Stimulated activated CD8-positive, alpha-beta memory T cell treated with anti-CD3 and anti-CD28 coated beads, Interleukin-12 subunit alpha, Interleukin-12 subunit beta, amount 100 ng/mL, for 4 hours (primary cell): ENCODE measurements at places on chromosomes 1 and 21.

DNA sequence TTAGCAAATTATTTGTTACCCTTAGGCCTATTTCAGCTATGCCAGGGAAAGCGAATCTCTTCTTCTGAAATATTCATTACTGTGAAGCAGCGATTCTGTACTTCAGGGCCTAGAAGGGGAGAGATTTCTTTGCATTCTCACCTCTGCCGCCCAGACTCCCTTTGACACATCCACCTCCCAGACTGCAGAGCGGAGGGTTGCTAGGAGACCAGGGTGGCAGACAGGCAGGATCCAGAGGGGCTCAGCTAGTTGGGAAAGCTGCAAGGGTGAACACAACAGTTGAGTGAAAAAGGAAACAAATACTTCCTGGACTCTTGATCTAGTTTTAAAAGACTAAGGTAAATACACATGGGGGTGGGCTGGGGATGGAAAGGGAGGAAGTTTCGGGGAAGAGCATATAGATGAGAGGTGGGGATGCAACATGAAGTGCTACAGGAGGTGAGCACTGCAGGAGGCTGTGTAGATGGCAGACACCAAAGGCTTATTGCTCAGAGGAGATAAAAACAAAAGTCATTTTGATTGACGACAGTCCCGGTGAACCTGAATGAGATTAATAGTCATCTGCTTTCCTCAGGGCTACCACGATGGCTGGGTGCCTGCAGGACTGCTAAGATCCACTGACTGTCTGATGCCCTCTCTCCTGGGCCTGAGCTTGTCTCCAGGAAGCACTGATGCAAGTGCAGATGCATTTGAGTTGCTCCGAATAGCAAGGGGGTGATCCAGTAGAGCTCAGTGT lies 26.4 kb upstream of the RAB3GAP2 start:
- no peak for DNase-seq

DNA sequence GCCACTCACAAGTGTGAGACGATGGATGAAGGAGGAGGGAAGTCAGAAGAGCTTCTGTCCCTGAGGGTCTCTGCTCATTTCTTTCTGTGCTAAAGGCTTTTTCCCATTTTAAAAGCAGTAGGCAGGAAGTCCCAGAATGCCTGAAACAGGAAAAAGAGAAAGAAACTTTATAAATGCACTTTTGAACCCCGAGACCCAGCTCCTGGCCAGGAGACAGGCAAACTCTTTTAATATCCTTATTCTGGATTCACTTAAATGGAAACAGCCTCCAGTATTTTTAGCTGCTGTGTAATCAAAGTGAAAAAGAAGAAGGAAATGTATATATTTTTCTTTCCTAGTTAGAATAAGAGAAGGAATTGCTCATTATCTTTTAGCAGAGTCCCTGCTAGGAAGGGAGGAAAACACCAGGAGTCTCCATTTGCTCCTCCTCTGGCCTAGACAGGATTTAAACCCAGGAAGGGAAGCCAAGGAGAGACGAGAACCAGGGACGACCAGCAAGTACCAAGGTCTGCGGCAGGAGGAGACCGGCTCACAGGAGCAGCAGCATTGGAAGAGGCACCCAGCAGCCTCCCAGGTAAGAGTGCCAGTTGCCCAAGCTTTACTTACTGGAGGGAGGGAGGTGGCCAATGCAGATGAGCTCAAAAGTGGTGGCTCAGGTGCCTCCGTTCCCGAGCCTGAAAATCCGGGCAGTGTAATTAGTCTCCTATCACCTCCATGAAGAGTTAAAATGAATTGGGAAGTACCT lies at the start of gene TNN:
Gene TNN (plus strand): TSS at position 472 of the 745 bp plus-strand sequence. CDS start 9,586 bp downstream, outside the sequence.
- no peak for DNase-seq

DNA sequence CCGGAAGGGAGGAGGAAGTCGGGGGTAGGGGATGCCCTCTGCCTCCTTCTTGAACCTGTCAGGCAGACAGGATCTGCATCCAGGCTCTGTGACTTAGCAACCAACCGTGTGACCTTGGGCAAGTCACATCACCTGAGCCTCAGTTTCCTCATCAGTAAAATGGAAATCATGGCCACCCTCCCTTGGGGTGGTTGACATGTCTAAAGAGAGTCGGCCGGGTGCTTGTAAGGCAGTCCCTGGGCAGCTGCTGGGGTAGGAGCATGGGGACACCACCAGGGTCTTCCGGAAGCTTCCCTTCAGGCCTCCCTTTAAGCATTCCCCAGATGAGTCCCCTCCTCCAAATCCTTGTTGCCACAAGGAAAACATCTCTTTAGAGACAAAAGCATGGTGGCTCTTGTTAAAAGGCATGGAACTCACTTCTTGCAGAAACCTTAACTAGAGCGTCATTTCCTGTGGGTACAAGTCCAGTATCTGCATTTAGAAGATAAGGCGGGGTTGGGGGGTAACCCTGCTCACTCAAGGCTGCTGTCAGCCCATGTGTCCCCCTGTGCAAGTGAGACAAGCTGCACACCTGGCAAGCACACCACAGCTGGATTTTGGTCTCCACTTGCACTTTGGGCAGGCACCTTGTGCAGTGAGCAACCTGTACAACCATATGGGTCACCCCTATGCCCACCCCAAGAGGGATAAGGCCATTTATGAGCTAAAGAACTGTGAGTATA lies 10.4 kb downstream of the CLCNKB start:
- DNase-seq, result no peak

DNA sequence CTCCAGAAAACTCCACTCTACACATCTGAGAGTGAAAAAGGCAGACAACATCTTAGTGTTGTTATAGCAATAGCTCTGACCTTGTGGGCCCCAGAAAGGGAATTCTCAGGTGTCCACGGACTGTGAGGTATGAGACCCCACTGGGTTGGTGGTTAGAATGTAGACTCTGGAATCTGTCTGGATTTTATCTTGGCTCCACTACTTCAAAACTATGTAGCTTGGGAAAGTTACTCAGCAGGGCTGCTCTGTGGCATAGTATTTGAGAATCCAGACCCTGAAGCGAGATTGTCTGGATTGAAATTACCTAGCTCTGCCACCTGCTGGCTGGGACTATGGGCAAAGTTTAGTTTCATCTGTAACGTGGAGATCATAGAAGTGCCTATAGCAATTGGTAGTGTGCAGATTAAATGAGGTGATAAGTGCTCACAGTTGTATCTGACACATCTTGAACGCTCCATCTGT lies 25.8 kb downstream of the PRDM2 start:
- DNase-seq, result no peak

- DNase-seq, result no peak
Measured at GRCh38 chr1:111442457-111442856, 6.6 kb downstream of the WDR77 start.

GRCh38 chr1:236072001-236072400 lies 7.1 kb upstream of the NID1 start:
- no peak for DNase-seq

- DNase-seq, result peak; percentile 10
Measured at GRCh38 chr1:160997323-160998038, 23.5 kb downstream of the F11R start.

- no peak for DNase-seq
Measured at GRCh38 chr1:103243481-103243880, 135.2 kb upstream of the COL11A1 start.

DNA sequence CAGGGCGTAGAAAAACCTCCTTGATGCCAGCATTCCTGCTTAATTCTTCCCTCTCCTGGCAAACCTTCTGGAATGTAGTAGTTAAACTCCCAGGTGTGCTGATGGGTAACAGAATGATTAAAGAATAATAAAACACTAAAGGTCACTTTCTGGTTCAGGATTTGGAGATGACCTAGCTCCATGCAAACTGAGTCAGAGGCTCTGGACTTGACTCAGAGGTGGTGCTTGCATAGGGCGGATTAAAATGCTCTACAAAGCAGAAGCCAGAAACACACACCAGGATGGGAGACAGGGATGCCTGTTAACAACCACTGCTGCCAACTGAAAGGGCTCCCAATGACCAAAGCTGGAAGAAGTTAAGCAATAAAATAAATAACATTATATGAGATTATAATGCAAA lies 41.5 kb downstream of the KRTAP19-8 start:
- no peak for DNase-seq

DNA sequence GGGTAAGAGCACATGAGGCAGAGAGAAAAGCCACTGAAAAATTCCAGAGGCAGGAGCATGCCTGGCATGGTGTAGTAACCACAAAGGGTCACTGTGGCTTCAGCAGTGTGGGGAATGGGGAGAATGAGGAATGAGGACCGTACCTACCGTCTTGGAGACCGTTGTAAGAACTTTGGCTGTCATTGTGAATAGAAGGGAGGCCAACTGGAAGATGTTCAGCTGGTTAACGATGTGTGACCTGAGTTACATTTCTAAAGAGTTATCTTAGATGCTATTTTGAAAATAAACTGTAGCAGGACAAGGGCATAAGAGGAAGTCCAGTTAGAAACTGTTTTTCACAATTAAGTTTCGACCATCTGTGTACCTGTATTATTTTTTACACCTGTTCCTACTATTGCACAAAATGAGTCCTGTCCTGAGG lies 365.5 kb upstream of the SGIP1 start:
- no peak for DNase-seq

DNA sequence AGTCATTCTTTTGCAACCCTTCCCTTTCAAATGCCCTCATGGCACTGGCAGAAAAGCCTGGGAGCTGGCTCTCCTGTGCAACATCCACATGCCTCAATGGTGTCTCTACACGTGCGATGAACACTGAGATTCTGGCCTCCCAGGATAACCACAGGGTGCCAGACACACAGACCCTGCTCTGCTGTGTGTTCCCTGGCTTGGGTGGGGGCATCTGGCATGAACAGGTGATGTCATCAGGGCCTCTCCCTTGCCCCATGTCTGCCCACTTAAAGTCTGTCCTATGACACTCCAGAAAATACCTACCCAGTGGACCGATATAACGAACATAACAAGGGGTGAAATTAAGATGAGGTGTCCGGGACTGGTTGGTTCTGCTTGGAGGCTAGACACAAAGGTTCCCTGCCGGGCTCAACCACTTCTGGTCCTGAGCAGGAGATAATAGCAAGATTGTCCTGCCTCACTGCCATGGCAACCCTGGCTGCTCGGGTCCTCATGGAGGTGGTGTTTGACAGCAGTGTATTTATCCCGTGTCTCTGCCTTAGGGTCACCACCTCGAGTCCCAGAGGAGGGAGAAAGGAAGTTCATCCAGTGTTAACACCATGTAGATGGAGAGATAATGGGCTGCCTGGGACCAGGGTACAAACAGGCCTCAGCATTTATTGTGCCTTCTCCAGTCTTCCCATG lies 19.3 kb downstream of the INSRR start:
- no peak for DNase-seq

GRCh38 chr1:173063171-173063570 lies 12.4 kb upstream of the TNFSF18 start:
- no peak for DNase-seq
